Mammary epithelial cell (primary cell): ENCODE measurements at places on chromosomes 7 and 10. TPM values are rescaled to one million over a fixed set of nuclear protein-coding genes. Genes with fewer than 3 reads are reported as not detected.

The TAS2R3 gene
- 2.8 TPM for total RNA-seq

The CARD11 gene
- 0.33 TPM for total RNA-seq

The MYO3A gene
- not detected for total RNA-seq

The ADO gene
- 26.5 TPM for total RNA-seq

The EN2 gene
- total RNA-seq = 0.17 TPM

The FAM25A gene
- total RNA-seq = not detected

The PLEKHA1 gene
- total RNA-seq = 56.5 TPM

The MYOZ1 gene
- 0.50 TPM for total RNA-seq

The NODAL gene
- 0.17 TPM for total RNA-seq

The CC2D2B gene
- 0.33 TPM for total RNA-seq

GRCh38 chr10:59631882-59632807 is 77.5 kb downstream of the SLC16A9 start:
- peak; percentile 11 for DNase-seq

- peak; percentile 47 for DNase-seq
These were observed 64.4 kb downstream of the BPGM start for GRCh38 chr7:134710854-134711624.

GRCh38 chr10:31288962-31289361 is 30.1 kb upstream of the ZEB1 start:
- no peak for DNase-seq

DNA sequence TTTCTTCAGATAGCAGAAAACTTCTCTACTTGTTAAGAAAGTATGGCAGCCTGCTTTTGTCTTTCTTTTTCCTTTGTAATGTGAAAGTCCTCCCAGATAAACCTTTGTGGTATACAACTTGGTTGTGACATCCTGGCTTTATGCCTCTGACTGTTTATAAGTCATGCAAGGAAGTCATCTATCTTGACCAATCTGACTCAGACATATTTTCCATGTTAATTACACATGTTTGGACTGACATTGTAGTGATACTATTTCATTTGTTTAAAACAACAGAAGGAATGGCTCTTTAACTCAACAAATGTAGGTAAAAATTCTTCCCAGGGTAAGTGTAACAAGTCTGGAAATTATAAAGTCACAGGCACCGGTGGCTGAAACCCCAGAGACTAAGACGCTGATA is 341.6 kb upstream of the MEOX2 start:
- peak; percentile 37 for DNase-seq

GRCh38 chr10:15320522-15321203 is 50.4 kb downstream of the FAM171A1 start:
- no peak for DNase-seq

- no peak for DNase-seq
These were observed 531 bp downstream of the IKZF1 start for GRCh38 chr7:50304911-50305582.

DNA sequence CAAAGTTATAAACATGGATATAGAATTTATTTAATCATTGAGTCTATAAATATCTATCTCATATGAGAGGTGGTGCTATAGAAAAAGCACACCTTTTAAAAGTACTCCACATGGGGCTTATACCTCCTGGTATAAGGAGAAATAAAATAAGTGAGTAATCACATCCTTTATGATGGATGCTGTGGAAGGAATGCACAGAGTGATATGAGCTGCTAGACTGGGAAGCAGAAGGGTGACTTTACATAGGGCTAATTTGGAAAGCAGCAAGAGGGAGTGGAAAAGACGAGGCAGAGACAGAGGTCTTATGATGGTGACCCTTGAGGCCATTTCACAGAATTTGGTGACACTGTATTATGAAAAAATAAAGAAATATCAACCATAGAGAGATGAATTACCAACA is 59.4 kb upstream of the AHR start:
- DNase-seq = no peak

- DNase-seq = peak; percentile 82
These were observed 154.1 kb downstream of the DGKB start for GRCh38 chr7:14748461-14748860.

- DNase-seq = no peak
These were observed 138.8 kb downstream of the DNAJB6 start for GRCh38 chr7:157475601-157476000.

- peak; percentile 43 for DNase-seq
These were observed 187.9 kb downstream of the PLXDC2 start for GRCh38 chr10:20004087-20004523.

DNA sequence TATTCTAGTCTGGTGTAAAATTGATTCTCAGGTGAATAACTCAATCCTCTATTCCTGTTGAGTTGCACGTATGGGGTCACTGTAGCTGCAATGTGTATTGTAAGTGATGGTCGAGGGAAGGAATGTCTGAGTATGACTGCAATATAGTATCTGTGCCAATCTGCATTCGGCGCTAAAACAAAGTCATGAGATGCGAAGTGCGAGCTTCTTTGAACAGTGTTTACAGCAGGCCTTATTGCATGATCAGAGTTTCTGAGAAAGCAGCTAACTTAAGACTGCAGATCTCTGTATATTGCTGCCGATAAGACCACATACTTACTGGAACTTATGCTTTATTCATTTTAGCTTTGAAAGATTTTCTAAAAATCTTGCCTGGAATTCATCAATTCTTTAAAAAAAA is 341.7 kb upstream of the BMPER start:
- DNase-seq = no peak

DNA sequence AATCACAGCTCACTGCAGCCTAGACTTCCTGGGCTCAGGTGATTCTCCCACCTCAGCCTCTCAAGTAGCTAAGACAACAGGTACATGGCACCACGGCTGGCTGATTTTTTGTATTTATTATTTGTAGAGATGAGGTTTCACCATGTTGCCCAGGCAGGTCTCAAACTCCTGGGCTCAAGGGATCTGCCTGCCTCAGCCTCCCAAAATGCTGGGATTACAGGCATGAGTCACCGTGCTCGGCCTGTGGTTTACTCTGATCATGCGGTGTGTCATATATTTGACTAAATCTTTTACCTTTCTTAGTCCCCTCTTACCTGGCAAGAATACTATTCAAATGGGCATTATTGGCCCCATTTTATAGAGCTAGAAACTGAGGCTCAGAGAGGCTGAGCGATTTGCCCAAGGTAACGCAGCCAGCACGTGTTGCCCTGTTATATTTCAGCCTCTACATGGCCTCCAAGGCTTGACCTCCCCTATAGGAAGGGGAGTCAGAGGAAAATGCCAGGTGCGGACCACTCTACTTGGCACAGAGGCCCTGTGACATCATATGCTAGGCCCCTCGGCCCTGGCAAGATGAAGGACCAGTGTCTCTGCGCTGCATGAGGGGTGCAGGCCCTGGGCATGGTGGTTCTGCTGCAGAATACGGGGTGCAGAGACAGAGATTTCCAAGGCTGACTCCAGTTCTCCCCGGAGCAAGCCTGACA is 8.2 kb downstream of the ZCCHC24 start:
- DNase-seq = peak; percentile 78

GRCh38 chr7:116122972-116123595 is 87.3 kb upstream of the TES start:
- DNase-seq = peak; percentile 24

DNA sequence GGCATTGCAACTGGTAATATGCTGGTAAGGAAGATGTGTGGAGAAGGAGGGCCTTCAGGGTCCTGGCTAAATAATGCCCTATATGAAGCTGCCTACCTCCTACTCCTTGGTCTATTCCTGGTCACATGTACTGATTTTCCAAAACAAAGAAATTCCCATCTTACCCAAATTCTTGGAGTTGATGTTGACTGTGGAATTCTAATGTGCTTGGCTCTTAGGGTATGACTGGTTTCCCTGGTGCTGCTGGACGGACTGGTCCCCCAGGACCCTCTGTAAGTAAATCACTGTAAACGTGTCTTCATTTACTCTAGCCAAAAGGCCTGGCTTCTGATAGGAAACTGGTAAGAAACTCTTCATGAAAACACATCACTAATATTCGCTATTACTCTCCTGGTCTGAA is 27.0 kb downstream of the COL1A2 start:
- DNase-seq = no peak

DNA sequence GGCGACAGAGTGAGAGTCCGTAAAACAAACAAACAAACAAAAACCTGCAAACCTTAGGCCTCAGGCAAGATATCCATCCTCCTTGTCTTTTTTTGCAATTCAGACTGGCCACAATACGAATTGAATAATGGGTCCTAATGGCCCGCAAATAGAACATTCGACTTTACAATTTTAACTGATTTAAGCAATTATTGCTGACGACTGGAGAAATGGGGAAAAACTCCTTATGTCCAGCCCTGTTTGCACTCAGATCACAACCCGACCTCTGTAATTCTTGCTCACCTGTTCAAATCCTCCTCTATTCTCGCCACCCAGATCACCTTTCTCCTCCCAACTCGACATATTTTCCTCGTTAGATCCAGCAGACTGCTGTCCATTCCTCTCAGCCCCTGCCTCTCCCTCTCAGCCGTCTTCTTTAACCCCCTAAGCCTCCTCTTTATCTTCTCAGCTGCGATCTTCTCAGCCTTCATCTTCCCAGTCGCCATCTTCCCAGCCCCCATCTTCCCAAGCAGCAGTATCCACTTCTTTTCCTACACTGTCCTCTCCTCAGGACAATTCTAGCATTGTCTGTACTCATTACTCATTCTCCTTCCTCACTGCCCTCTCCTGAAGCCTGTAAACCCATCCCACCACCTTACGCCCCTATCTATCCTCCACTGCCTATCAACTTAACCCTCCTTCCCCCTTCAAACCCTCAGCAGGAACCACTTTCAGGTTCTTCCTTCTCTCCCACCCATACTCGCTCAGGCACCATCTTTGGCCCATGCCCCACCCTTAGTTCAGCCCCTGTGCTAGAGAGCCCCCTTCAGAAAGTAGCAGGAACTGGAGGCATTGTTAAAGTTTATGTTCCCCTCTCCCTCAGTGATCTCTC is 61.8 kb downstream of the LRRC17 start:
- no peak for DNase-seq

DNA sequence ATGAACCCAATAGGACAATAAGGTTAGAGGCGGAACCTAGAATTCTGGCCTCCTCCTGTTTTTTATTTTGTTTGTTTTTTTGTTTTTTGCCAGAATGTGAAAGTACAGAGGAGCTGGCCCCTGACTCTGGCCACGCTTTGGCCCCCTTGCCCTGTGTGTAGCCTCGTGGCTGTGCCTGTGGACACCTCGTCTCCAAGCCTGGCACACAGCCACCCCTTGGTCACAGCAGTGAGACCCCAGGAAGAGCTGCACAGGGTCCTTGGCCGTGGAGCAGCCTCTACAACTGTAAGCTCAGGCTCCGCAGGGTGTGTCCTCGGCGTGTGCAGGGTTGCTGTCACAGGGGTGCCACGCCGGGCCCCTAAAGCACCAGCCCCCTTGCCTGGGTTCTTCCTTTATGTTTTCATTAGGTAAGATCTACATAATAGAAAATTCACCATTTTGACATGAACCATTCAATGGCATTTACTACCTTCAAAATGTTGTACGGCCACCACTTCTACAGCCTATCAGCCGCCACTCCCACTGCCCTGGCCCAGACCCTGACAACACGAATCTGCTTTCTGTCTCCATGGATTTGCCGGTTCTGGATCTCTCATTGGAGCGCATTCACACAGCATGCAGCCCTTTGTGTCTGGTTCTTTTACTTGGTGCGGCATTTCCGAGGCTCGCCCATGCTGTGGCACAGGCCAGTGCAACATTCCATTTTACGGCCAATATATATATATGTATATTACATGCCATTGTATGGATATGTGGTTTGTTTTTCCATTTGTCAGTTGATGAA is 51.0 kb downstream of the AMZ1 start:
- DNase-seq = no peak

- DNase-seq = no peak
These were observed 24.6 kb upstream of the REEP3 start for GRCh38 chr10:63496561-63496960.

GRCh38 chr10:132420981-132421846 is 24.2 kb downstream of the PWWP2B start:
- DNase-seq = no peak

- peak; percentile 39 for DNase-seq
These were observed 25.1 kb downstream of the MINDY4 start for GRCh38 chr7:30796105-30796869.

DNA sequence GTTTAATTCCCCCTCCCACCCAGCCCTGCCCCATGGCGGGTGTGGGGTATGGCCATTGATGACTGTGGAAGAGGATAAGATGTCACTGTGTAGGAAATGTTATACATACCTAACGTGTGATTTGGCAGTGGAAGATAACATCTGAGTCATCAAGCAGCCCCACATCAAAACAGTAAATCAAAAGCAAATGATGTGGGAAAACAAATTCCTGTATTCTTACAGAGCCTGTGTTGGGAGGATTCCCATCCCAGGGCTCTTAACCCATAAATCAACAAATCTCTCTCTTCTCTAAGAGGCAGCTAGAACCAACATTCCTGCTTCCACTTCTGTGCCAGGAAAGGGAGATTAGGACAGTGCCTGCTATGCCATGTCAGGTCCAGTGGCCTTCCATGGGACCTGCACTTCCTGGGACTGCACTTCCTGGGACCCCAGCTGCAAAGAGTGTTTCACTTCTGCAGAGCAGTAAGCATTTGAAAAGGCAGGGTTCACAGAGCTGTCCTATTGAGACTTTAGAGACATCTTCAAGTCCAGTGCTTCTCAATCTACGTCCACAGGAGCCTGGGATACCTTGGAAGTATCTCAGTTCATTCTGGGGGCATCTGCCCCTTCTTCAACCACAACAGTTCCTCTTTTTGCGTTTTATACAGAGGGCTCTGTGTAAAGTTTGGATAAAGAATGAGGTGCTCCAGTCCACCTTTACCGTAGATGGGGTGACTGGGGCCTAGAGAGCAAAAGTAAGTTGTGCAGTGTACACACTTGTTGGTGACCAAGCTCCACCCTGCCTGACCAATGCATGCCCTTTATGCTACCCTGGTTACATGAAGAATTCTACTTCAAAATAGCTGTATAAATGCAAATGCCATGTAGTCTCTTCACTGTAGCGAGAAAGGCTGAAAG is 45.7 kb downstream of the ATXN7L1 start:
- peak; percentile 83 for DNase-seq
